ENCODE measurements at places on chromosomes 7 and 10.
A peak's percentile ranks its signal among the peaks of the same experiment; 100 is the strongest.

DNA sequence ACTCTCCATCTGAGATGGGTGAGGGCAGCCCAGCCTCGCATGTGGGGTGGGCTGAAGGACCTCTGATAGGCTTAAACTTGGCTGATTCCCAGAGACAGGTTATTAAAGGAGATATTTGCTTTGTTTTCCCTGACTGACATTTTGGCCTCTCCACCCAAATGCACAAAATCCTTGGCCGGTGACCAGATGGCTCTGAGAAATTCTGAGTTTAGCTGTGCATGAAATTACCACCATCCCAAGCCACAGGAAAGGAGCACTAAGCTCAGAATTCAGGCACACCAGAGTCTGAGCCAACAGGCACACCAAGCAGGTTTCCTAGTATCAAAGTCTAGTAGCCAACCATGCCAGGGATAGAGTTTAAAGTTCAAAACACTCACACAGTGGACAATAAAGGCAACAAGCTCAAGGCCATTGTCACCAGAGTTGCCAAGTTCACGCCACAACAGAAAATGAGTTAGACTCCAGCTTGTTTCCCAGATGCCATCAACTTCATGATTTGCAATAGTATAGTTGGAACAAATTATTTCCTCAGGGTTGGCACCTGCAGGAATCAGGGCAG lies 387.6 kb downstream of the KCNMA1 start:
- no peak for DNase-seq

GRCh38 chr10:132551093-132551807 lies 13.7 kb downstream of the INPP5A start:
- no peak for DNase-seq

DNA sequence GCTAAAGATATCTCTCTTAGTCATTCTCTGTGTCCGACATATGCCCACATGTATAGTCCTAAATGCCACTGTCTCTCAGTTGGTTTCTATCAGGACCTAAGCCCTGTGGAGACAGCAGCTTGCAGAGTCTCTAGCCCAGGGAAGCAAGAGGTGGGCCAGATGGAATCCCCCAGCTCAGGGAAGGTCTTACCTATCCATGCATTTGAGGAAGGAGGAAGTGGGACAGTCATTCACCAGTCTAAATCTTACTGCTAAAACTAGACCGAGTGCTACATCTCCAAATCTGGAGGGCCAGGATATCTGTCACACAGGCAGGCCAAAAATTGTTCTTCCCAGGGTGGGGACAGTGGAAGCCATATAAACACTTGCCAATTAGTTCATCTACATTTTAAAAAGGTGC lies 26.4 kb upstream of the HERPUD2 start:
- no peak for DNase-seq

GRCh38 chr10:112519133-112519761 lies 72.2 kb downstream of the VTI1A start:
- DNase-seq, result no peak

- DNase-seq, result no peak
These were observed 120.7 kb downstream of the PRKAG2 start for GRCh38 chr7:151756076-151756731.

DNA sequence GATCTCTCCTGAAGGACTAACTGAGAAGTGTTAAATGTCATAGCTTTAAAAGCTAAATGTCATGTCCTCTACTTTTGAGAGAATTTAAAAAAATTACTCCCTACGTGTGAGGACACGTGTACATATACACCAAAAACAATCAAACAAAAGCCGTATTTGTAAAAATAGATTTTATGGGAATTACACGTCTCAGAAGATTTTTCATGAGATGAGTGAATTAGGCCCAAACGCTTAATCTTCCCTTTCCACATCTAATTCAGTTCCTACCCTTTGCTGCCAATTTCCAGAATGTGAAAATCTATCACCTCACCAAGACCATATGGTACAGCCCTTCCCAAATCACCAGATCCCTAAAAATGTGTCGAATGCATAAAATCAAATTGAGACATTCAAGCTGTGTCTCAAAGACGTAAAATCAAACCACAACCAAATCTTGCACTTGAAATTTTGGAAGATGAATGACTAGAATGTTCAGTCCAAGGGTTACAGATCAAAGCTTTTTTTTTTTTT lies 1.0 kb upstream of the CTTNBP2 start:
- no peak for DNase-seq

- DNase-seq, result no peak
These were observed 44.5 kb downstream of the LRRC18 start for GRCh38 chr10:48894911-48895802.

DNA sequence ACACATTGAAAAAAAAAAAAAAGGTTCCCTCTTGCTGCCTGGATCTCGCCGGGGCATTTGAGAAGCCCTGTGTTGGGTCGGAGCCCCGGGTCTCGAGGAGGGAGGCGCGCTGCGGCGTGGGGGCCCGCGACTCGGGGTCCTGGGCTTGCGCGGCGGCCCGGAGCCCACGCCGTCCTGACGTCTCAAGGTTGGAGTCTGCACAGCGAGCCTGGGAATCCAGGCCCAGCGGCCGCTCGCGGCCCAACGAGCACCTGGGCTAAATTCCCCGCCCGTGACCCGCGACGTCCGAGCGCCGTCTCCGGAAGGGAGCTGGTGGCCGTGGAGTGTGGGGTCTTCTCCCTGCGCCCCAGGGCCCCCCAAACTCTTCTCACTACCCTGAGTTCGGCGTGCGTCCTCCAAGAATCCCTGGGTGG lies 1.4 kb upstream of the CTBP2 start:
- DNase-seq, result no peak

- DNase-seq, result no peak
These were observed 299.2 kb upstream of the ZMIZ1 start for GRCh38 chr10:78769526-78769925.

GRCh38 chr7:142790056-142790455 lies 19.3 kb downstream of the PRSS2 start:
- DNase-seq, result no peak

DNA sequence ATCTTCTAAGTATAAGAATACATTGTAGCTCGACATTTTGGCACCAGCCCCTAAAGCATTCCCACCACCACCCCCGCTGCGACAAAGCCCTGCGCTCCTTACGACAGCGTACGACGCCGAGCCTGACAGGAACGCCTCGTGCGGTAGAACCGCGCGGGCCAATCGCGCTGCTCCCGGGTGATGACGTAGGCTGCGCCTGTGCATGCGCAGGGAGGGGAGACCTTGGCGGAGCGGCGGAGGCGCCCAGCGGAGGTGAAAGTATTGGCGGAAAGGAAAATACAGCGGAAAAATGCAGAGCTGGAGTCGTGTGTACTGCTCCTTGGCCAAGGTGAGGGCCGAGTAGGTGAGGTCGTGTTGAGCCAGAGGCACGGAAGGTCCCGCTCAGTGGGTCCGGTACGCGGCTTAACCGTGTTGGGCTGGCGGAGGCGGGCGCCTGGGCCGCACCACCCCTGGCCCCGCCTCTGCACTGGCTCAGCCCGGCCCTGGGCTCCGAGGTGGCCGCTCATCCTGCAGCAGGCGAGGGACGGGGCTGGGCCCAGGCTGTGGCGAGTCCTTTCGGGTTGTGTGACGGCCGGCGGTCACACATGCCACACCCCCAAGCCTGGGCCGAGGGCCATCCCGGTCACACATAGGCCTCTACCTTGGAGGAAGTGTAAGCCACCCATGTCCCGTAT lies at the start of gene DLD:
Gene DLD, plus strand, starts transcription at position 222 of the 674 bp plus-strand sequence. Its CDS starts 68 bp downstream, at position 290.
- DNase-seq, result peak; percentile 84

DNA sequence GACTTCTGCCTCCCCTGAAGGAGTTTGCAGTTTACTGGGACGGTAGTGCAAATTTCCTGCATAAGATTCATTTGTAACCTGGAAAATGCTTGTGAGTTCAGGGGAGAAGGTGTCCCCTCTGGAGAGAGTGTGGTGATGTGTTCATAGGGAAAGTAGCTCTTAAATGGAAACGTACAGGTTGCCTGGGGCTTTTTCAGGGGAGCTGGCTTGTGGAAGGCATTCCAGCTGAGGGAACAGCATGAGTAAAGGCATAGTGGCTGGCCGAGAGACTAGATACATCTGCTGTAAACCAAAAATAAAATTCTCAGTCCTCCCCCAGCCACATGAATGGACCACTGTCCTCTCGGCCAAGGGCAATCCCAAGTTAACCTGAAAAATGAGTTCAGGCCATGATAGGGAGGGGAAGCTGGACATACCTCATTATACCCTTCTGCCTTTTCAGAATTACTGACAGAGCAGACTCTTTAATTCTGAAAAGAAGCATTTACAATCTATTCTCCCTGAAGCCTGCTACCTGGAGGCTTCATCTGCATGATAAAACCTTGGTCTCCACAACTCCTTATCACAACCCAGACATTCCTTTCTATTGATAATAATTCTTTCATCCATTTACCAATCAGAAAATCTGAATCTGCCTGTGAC lies 123.7 kb downstream of the GALNT17 start:
- DNase-seq, result no peak

DNA sequence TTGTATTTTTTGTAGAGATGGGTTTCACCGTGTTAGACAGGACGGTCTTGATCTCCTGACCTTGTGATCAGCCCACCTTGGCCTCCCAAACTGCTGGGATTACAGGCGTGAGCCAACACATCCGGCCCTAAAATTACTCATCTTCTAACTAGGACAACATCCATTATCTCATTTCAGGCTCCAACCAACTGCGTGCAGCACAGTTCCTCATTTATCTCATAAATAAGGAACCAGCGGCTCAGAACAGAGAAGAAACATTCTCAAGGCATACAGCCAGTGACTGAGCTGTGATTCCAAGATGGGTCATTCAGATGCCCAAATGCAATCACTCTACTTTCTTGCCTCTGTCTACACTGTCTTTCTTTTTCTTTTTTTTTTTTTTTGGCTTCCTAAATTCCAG lies 356.1 kb downstream of the ELMO1 start:
- no peak for DNase-seq

- DNase-seq, result no peak
These were observed 18.2 kb downstream of the IL15RA start for GRCh38 chr10:5959142-5959541.

- no peak for DNase-seq
These were observed 81.5 kb upstream of the HPS1 start for GRCh38 chr10:98528166-98528804.

- DNase-seq, result no peak
These were observed 3.1 kb upstream of the ETV1 start for GRCh38 chr7:13992596-13992964.

DNA sequence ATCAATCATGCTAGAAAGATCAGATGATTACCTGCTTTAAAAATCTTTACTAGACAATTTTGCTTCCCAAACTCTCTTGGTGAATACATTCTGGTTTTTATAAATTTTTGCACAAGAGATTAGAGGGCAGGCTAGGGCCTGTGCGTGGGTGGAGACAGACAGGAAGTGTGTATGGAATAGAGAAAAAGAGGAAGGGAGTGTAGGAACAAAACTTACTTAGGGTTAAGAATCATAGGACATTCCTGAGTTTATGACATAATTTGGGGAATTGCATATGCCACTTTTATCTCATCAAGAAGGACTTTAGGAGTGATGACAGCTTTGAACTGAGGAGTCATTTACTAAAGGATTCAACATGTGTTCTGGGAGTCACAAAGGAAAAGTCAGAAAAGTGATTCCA lies 31.3 kb downstream of the LAMB1 start:
- no peak for DNase-seq

- no peak for DNase-seq
These were observed 163.8 kb upstream of the PRSS1 start for GRCh38 chr7:142585425-142585824.

DNA sequence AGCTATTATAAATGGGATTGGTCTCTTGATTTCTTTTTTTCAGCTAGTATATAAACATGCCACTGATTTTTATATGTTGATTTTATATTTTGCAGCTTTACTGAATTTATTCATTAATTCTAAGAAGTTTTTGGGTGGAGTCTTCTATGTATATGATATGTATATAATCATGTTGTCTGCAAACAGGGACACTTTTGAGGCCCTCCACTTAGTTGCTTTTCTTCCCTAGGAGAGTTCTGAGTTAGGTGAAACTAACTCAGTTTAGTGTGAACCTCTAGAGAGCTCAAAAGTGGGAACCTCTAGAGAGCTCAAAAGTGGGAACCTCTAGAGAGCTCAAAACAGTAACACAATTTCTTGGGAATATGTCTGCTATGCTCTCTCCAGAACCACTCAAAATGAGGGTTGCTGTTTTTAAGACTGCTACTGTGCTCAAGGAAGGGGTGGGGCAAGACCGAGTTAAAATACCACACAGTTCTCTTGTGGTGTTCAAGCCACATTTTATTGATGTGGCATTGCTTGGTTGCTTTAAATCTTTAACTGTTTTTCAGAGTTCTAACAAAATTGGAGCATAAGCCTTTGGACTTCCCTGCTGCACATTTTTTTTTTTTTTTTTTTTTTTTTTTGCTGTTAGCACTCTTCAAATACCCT lies 13.2 kb downstream of the CCDC7 start:
- no peak for DNase-seq

- DNase-seq, result no peak
These were observed 197.7 kb upstream of the POT1 start for GRCh38 chr7:125127304-125127703.

DNA sequence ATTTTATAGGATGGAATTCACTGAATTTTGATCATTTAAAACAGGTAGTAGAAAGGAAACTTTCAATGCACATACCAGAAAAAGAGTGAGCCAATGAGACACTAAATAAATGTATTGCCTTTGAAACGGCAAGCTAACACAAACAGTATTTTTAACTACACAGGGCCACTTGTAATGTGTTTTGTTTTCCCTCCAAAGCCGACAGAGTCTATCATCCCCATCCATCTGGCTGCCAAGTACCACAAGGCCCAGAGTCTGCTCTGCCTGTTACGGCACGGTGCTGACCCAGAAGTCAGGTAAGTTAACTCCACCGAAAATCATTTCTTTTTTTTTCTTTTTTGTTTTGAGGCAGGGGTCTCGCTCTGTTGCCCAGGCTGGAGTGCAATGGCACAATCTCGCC lies 1.5 kb downstream of the ANKRD61 start:
- no peak for DNase-seq

- DNase-seq, result no peak
These were observed 3.5 kb upstream of the HBP1 start for GRCh38 chr7:107165341-107165740.

GRCh38 chr10:68180490-68180889 lies 51.4 kb downstream of the ATOH7 start:
- no peak for DNase-seq

- DNase-seq, result no peak
These were observed 726 bp downstream of the MCU start for GRCh38 chr10:72692744-72692993.

- DNase-seq, result no peak
These were observed 52.6 kb upstream of the FAM180A start for GRCh38 chr7:135801045-135801693.

- no peak for DNase-seq
These were observed 167.5 kb upstream of the NAMPT start for GRCh38 chr7:106452031-106452851.
